ENCODE measurements at places on chromosomes 5 and 9.

DNA sequence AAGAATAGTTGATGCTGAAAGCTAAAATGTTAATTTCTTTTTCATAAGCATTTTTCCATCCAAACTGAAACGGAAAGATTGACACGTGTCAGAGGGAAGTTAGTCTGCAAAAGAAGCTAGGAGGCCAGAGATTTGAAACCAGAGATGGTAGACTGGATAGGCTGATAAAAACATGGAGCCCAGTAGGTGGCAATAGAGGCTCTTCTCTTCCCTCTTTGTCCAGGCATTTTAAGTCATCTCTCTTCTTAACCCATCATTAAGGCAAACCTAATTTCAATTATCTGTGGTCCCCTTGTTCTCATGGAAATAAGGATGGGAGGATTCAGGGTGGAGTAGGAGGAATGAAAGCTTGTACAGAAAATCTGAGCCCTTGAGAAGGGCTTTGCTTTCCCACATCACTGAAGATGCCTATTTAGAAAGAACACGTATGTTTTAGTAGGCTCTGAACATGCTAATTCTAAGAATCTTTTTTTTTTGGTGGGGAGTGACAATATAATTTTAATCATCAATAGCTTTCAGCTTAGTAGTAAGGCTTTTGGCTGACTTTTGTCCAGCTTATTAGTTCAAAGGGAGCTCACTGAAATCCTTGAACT lies 66.6 kb downstream of the ZNF474 start:
- DNase-seq = no peak

DNA sequence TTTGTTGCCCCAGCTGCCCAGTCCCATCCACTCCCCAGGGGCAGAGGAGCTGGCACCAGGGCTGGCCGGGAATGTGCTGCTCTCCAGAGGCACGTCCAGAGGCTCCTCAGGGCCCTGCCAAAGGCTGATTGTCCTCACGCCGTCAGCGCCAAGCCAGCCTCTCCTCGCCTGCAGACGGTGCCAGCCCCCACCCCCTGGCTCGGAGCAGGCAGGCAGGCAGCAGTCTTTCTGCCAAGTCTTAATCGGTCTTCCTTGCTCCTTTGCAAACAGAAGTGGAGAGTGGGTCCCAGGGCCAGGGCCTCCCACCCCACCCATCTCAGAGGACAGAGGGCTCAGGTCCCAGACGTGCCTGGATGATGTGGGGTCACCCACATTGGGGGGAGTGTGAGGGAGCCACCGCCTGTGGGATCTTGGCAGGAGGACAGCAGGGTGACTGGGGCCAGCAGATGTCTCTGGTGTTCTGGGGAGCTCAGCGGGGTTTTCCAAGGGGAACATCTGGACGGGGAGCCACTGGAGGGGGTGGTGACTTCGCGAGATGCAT lies 36.3 kb downstream of the FAM163B start:
- no peak for DNase-seq

- no peak for DNase-seq
These were observed 20.8 kb downstream of the MINAR2 start for GRCh38 chr5:129768735-129769134.

DNA sequence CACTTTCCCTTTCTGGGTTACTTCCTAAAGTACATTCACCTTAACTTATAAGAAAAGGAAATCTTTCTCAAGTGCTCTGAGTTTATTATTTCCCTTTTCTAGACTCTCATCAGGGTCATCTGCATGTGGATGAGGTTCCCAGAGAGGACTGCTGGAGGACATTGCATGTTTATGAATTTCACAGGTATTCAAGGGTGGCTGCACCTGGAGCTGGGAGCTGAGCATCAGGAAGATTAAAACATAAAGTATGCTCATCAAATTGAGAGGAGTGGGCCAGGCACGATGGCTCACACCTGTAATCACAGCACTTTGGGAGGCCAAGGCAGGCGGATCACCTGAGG lies 34.7 kb upstream of the PLIN2 start:
- DNase-seq = no peak

- DNase-seq = no peak
These were observed 161.5 kb upstream of the KIF2A start for GRCh38 chr5:62144401-62145022.

- no peak for DNase-seq
These were observed 50.4 kb upstream of the GGTA1 start for GRCh38 chr9:121550041-121550440.

DNA sequence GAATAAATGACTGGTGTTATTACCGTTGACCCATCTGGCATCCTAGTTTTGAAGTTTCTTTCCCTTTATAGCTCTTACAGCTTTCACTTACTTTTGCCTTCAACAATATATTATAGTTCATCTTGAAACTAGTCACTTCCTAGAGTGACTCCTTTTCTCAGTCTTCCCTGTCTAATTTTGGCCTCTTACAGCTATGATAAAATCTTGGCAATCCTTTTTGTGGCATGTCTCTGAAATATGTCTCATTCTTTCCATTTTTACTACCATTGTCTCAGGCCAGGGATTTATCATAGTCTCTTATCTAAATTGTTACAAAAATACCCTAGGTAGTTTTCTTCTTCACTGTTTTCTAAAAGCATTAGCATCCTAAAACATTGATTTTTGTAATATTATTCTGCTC lies 621.3 kb upstream of the ZNF608 start:
- no peak for DNase-seq

DNA sequence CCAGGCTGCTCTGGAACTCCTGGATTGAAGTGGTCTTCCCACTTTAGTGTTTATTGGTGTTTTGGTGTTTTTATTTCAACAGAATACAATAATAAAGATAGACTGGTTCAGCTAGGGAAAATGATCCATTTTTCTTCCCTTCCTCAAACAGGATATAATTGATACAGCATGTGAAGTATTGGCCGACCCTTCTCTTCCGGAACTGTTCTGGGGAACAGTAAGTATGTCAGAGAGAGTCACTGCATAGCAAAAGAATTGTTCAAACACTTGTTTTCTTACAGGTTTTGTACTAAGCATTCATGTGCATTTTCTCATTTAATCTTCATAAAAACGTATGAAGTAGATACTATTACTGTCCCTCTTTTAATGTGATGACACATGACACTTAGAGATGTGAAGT lies 31.6 kb downstream of the NUP188 start:
- no peak for DNase-seq

DNA sequence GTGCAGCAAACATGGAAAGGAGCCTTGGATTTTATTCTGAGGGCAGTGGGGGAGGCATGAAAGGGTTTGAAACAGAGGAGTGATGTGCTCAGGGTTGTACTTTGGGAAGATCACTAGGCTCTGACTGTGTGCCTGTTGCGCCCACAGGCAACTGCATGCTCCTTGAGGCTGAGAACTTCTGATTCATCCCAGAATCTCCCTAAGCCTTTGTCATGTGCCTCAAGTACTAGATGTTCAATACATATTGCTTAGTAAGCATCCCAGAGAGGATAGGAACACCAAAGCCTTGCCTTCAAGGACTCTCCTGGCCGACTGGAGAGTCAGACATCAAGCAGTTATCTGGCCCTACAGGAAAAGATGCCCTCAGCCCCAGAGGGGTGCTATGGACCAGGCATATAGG lies 54.1 kb downstream of the ARHGEF37 start:
- DNase-seq = no peak

DNA sequence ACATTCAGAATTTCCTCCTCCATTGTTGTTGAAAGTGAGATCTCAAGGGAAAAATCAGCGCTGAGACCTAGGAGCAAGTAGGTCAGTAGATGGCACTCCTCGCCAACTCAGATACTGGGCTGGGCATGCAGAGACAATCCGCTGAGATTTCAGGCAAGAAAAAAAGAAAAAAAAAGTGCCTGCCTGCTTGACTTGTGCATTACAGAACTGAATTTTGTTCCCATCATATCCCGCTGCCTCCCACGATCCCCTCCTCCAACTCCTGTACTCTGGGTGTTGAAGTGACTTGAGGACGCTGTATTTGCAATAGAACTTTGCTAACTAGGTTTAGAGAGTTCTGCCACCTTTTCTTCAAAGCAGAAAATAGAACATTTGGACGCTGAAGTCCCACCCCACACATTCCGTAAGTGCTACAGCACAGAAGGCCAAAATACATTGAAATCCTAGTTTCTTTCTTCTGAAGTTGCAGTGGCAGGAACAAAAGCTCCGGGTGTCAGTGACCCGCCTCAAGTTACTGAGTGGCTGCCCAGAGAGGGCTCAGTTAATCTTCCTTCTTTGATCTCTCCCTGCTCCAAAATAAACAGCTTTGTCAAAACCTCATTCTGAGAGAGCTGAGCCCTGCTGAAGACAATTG lies 265.8 kb downstream of the MLLT3 start:
- DNase-seq = peak; percentile 20

GRCh38 chr5:66436721-66437120 lies 159.5 kb upstream of the MAST4 start:
- DNase-seq = no peak
